Stimulated activated CD4-positive, alpha-beta T cell treated with anti-CD3 and anti-CD28 coated beads, Interleukin-15, amount 100 ng/mL, for 24 hours (primary cell): ENCODE measurements at places on chromosomes 6 and 20.

DNA sequence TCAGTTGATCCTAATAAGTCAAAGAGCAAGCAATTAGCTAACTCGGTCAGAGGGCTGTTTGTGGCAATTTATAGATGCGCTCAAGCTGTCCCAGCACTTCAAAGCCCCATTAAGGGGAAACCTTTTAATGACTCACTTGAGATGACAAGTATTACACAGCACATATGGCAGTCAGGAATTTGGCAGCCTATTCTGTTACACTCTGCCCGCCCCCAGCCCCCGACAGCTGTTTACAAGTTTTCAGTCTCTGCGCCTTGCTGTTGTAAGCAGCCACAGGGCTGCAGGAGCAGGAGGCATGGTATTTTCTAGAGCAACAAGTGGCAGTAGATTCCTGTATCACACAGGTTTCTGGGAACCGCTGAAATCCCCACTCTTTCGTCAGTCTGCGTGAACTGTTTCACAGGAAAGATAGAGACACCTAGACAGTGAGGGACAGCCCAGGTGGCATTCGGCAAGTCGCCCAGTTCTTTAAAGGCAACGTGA lies 263.0 kb downstream of the FOXC1 start:
- DNase-seq: no peak

DNA sequence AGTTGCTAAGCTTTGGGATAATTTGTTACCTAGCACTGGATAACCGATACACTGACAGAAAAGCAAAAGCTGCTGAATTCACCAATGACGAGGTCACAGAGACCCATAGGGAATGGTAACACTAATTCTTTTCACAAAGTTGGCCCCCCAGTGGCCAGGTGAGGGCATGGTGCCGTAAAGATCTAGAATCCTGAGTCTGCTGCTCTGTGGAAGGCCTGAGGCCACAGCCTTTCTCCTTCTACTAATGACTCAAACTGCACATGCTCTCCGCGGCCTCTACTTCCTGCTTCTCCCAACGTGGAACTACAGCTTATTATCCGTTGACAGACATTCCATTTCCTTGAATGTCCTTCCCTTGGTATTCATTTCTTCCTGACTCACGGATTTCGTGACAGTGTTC lies 127.1 kb downstream of the OPRM1 start:
- no peak for DNase-seq

DNA sequence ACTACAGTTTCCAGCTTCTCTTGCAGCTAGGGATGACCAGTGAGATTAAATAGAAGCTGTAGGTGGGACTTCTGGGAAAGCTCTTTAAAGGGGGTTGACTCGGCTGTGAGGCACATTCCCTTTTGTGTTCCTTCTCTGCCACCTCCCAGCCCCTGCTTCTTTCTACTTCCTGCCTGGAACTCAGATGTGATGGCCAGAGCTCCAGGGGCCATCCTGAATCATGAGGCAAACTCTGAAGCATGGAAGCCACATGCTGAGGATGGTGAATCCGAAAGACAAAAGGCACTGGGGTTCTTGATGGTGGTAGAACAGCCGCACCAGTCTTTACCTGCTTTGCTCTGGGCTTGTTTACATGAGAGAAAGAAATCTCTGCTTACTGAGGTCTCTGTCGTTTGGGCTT lies 9.1 kb downstream of the CEBPB start:
- DNase-seq: no peak

GRCh38 chr20:20237093-20237959 lies 130.6 kb upstream of the INSM1 start:
- peak; percentile 47 for DNase-seq

DNA sequence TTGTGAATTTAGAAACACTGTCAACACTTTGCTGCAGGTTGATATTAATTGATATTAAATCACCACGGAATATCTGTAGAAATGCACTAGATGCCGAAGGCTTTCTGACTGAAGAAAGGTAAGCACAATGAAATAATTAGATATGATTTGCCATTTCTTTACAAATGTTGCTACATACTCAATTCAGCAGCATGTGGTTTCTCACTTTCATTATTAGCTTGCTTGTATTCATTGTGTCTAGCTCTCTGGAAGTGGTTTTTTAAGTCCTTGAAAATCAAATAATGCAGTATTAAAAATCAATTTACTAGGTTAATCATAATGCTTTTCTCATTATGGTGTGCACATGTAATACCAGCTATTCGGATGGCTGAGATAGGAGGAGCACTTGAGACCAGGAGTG lies 231.3 kb upstream of the MARCKS start:
- no peak for DNase-seq

GRCh38 chr6:21970569-21971300 lies 326.1 kb downstream of the PRL start:
- DNase-seq: no peak

DNA sequence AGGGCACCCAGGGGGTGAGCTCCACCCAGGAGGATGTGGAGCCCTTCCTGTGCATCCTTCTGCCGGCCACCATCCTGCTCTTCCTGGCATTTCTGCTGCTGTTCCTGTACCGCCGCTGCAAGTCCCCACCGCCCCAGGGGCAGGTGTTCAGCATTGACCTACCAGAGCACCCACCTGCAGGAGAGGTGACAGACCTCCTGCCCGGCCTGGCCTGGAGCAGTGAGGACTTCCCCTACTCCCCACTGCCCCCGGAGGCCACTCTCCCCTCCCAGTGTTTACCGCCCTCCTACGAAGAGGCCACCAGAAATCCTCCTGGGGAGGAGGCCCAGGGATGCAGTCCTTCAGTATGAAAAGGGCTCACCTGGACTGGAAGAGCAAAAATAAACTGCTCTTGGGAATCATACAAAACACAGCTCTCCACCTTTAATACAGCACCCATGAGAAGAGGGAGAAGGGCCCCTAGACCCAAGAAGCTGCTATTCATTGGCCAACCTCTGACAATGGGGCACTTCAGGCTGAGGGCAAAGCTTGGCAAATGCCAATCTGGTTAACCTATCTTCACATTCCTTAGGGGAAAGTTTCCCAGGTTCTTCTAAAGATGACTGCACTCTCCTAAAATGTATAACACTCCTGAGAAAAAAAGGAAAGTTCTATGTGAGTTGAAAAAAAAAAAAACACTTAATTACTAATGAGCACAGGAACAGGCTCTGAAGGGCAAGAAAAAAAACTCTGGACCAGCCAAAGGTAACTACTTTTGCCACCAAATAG lies 5.0 kb downstream of the SMIM28 start:
- no peak for DNase-seq

GRCh38 chr6:26275663-26276062 lies 89.3 kb upstream of the BTN3A2 start:
- no peak for DNase-seq

- DNase-seq: no peak
Observed at GRCh38 chr20:32063695-32064094, 11.7 kb downstream of the HCK start.

DNA sequence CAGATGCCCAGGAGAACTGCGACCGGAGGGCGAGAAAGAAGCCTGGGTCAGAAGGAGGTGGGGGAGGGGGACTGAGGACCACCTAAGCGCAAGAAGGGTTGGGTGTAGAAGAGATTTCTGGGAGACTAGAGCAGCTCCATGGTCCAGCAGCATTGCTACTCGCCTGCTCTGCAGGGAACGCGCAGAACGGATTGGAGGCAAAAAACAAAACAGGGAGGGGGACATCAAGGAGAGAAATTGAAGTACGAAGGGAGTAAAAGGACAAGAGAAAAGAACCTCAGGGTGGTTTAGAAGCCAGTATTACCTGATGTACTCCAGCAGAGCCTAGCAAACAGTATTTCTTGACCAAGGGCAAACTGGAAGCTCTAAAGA lies 537 bp upstream of the GABBR1 start:
- no peak for DNase-seq

GRCh38 chr6:150165020-150165702 lies 22.3 kb downstream of the PPP1R14C start:
- DNase-seq: no peak

DNA sequence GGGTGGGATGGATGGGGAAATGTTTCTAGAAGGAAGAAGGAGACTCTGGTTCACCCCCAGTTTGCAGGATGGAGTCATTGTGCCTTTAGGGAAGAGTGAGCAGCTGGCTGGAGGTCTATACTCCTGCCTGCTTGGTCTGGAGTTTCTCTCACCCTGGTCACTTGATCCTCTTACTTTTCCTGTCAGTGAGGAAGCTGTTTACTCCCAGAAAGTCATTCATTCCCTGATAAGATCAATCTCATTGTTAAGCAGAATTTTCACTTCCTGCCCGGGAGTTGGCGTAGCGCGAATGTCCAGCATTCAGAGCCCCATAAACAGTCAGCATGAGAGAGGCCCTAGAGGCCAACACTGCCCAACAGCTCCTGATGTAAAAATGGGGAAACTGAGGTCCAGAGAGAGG lies 70.4 kb upstream of the SIRPA start:
- no peak for DNase-seq

DNA sequence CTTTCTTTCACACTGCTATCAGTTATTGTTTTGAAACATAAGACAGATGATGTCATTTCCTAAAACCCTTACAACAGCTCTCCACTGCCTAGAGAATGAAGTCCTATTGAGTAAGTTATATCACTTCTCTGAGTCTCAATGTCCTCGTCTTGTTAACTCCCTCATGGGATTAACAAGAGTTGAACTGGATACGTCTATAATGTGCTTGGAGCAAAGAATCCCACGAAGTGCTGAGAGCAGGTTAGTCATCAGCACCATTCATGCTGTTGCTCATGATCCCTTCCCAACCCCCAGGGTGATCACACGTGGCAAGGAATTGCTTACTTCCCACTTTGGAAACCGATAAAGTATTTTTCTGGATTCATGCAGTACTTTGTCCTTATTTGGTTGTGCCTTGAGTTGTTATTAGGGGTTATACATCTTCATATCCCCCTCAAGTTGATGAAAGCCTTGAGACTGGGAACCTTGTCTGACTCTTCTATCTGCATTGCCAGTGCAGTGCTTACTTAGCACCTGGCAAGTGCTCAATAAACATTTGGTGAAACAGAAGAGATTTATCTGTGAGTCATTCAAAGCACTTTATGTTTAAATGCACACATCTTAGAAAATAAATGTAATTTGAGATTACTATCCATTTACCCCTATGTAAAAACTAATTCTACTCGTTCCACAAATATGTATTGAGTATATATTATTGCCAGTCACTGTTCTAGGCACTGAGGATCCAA lies 487.5 kb downstream of the EPM2A start:
- DNase-seq: no peak

DNA sequence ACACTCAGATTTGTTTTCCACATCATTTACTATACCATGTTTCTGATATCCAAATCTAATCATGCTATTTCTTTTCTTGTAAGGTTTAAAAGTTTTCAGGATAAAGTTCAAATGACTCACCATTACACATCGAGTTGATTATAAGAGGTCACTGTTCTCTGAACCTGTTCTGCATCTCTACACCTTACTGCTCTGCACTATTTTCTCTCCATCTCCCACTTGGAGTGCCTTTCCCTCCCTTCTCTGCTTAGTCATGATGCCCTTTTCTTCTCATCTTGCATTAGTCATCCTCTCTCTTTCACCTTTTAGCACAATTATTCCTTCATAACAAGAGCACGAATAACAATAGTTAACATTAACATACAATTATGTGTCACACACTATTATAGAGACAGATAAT lies 37.5 kb upstream of the FUT9 start:
- no peak for DNase-seq

DNA sequence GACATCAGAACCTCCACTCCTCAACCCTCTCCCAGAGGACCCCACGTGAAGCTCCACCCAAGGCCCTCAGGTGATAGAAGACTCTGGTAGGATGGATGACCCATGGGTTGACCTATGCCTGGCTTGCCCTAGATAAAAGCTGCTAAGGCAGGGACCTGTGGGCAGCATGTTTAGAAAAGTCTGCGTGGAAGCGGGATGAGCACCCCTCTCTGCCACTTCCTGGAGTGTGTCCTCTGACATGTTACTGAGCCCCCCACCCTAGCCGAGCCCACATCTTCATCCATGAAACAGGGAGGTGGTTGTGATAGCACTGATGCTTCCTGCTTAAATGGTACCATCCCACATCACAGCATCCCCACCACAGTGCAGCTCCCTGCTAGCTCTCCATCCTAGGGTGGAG lies 21.8 kb downstream of the MOCS1 start:
- DNase-seq: no peak
